Choroid plexus epithelial cell (primary cell): ENCODE measurements at places on chromosomes 1 and 21.

GRCh38 chr21:44579056-44579832, 1.2 kb downstream of the KRTAP10-5 start:
- DNase-seq, result no peak

DNA sequence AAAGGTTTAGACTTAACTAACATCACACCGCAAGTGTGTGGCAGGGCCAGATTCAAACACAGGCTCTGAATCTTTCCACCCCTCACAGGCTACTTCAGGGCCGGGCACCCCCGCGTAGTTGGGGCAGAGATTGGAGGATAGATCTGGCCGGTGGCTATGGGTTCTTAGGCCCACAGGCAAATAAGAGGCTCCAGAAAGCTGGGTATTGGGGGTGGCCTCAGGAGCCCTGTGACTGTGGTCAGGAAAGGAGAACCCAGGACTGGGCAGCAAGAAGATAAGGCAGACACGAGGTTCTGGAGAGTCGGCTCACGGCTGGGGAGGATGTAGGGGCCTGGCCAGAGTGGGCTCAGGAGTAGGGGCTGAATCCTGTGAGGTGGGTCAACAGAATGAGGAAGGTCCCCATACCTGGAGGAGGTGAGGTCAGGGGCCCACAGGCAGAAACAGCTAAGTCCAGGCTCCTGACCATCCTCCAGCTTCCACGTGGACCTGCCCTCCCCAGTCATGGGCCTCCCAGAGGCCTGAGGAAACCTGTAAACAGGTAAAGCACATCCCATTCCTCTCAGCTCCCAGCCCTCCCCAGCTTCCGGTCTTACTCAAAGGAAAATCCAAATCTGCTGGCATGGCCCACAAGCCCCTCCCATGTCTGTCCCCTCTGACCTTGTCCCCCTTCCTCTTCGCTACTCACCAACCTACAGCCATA, 306.2 kb downstream of the MATN1 start:
- DNase-seq, result no peak

DNA sequence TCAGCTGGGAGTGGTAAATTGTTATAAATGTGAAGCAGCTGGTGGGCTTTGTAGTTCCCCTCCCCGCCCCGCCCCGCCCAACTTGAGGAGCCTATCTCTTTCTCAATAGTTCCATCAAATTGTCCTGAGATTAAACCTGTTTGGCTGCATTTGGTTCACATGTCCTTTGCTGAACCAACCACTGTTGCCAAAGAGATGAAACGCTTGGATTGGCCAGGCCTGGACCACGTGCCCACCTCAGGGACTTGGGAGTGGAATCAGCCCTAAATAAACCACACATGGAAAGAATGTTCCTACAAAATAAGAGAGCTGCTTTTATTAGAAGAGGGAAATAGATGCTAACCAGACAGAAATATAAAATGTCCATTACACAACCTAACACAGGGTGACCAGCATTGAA, 424.9 kb upstream of the KAZN start:
- DNase-seq, result no peak

- DNase-seq, result no peak
These were observed 226.9 kb downstream of the TGFB2 start for GRCh38 chr1:218572050-218572449.

- DNase-seq, result no peak
These were observed 416.2 kb downstream of the MATN1 start for GRCh38 chr1:30307182-30307581.

- no peak for DNase-seq
These were observed 25.0 kb downstream of the PGBD5 start for GRCh38 chr1:230401101-230401500.

GRCh38 chr1:214219902-214220301, 61.1 kb upstream of the SMYD2 start:
- no peak for DNase-seq

DNA sequence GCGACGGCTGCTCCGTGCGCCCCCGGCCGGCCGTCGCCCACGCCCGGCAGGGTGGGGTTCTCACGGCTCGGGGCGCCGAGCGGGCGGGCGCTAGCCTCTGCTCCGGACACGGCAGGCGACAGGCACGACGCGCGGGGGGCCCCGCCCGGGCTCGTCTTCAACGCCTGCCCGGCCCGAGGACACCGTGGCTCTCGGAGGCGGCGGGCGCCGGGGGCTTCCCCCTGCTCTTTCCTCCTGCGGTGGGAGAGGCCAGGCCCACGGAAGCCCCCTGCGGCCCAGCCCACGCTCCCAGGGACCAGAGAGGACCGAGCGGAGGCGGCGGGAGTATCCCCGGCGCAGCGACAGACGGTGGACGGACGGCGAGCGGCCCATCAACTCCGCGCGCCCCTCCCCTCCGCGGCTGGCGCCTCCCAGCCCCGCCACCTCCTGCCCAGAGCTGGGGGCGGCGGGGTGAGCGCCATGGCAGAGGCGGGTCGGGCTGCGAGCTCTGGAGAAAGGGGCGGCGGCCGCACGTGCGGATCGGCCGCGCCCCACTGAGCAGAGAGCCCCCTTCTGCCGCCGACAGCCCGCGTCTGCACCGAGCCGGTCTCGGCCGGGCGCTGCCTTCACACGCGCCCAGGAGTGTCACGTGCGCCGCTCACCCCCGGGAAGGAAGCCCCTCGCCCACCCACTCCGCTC, at the start of the genes SHE and TDRD10:
Gene SHE (minus strand): TSS at position 347 of the 678 bp plus-strand sequence. CDS start 386 bp downstream, outside the sequence.
Gene TDRD10 (plus strand): TSS at position 154 of the 678 bp plus-strand sequence. CDS start 4,685 bp downstream, outside the sequence.
- no peak for DNase-seq

- no peak for DNase-seq
These were observed 3.3 kb downstream of the RIMS3 start for GRCh38 chr1:40662151-40662550.

DNA sequence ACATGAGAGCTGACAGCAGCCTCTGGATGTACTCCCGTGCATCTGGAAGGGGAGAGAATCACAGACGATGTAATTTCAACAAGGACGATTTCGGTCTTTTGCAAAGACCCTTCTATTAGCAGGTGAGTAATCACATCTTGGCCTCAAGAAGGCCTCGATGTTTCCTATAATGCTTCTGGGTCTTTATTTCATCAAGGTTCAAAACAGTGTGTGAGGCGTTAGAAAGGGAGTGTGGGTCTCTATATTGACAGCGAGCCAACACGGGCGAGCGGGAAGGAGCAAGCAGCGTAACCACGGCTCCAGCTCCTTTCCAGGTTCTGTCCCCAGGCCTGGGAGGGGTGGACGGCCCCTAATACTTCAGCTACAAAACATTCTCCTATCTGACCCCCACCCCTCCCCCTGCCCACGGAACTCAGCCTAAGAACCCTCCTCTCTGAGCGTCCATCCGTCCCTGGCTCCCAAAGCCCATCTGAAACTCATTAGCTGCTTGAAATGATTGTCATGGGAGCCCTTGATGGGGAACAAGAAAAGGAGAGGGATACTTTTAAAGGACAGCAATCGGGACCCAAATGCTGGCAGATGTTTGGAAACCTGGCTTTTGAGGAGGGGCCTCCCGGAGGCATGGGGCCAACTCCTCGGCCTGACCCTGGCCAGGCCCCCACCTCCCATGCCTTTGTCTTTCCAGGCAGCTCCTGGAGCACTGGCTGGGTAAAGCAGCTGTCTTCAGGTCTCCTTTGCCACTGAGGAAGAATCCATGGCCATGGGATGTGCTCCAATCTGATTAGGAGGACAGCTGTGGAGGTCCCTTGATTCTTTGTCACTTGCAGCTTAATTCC, 250.8 kb downstream of the FOXD2 start:
- DNase-seq, result no peak

DNA sequence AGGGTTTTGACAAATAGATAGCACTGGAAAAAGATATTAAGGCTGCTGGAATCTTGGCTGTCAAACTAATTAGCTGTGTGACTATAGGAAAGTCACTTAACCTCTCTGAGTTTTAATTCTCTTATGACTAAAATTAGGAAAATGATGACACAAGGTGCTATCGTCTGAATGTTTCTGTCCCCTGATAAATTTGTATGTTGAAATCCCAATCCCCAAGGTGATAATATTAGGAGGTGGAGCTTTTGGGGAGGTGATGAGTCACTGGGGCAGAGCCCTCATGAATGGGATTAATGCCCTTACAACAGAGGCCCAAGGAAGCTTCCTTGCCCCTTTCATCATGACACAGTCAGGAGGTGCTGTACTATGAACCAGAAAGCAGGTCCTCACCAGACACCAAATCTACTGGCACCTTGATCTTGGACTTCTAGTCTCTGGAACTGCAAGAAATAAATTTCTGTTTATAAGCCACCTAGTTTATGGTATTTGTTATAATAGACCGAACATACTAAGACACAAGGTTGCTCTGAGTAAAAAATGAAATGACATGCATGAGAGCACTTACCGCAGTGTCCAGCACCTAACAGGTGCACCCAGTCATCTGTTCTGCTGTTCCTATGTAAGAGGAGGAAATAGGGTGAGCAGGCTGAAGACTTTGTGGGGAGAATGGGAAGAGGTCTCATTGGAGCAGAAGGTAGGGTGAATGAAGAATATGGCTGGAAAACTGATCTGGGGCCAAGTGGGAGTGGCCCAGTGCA, 26.3 kb upstream of the DISP1 start:
- no peak for DNase-seq

- no peak for DNase-seq
These were observed 141.7 kb downstream of the GALNT2 start for GRCh38 chr1:230208619-230209261.

- DNase-seq, result peak; percentile 59
These were observed at the start of gene DCDC2B for GRCh38 chr1:32208891-32209328. Gene DCDC2B, plus strand, starts transcription at chr1:32209089. Its CDS starts 5 bp downstream, at chr1:32209094.

GRCh38 chr1:50490640-50491039, 67.4 kb upstream of the DMRTA2 start:
- no peak for DNase-seq

- DNase-seq, result no peak
These were observed 5.6 kb downstream of the SH3BP5L start for GRCh38 chr1:248820041-248820585.

GRCh38 chr1:29504196-29504595, 267.9 kb downstream of the PTPRU start:
- DNase-seq, result peak; percentile 5

- DNase-seq, result peak; percentile 18
These were observed 259 bp downstream of the KCNT2 start for GRCh38 chr1:196607981-196608380.

GRCh38 chr1:30729901-30730300, 6.5 kb upstream of the MATN1 start:
- DNase-seq, result no peak

DNA sequence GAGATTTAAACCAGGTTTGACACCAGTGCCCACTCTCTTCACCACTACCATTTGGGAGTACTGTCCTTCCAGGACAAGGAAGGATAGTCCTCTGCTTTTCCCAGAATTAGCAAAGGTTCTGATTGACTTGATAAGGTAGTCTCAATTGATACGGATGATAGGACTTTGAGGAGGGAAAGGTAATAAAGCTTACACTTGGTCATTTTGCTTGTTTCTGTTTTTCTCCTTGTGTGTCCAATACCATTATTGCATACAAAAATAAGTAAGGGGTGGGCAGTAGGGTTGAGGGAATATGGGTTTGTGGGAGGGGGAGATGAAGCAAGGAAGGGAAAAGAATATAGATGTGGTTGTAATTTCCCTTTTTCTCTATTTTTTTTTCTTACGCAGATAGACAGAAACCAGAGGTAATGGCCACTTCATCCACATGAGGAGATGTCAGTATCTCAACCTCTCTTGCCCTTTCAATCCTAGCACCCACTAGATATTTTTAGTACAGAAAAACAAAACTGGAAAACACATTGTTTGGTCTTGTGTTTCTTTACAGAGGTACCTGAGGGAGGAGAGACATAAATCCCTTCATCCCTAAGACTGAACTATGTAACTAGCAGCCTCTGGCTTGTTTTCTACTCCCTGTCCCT, 2.6 kb downstream of the C1orf56 start:
- no peak for DNase-seq

- no peak for DNase-seq
These were observed 7.9 kb downstream of the RPL11 start for GRCh38 chr1:23699280-23700179.

- peak; percentile 52 for DNase-seq
These were observed 31.9 kb downstream of the GDAP2 start for GRCh38 chr1:117897551-117897950.

GRCh38 chr1:203325026-203325417, 19.7 kb downstream of the BTG2 start:
- no peak for DNase-seq

- DNase-seq, result peak; percentile 67
These were observed 84.1 kb upstream of the C21orf91 start for GRCh38 chr21:17903029-17903806.

DNA sequence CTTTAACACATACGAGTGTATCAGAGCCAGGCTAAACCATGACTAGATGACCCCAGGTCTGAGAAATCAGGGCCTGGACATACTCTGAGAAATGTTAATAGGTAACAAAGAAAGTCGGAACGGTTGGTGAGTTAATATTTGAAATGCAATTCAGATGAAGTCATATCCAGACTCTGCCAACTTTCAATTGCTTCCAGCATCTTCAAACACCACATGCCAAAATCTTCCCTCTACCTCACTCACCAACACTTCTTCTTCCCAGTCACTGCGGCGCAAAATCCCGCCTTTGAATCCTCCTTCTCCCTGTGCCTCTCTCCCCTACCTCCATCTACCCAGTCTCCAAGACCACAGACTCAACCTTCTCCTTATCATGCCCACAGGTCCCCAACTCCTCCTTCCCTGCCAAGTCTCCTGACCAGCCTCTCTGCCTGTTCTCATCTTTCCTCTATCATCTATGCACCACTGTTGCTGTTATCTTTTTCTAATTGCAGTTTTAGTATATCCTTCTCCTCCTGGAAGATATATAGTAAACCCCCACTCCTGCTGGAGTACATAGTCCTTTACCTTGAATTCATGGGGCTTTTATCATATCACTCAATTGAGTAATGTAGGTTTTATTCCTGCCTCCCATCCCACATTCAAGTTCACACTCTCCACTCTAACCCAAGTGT, 41.3 kb downstream of the ZBTB18 start:
- peak; percentile 38 for DNase-seq

DNA sequence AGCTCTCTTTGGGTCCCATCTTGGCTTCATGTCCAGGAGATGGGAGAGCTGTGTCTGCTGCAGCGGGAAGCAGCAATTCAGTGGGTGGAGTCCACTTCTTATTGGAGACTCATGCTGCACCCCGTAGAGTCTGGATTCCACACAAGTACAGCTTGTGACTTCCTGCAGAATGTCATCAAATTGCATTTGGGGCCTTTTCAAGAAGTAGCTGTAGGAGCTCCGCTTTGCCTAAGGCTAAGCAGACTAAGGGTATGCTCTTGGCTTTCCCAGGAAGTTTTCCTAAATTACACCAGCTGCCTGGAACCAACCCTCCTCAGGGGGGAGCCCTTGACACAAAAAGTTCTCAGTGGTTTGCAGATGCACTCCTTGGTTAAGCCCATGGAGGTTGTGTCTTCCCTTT, 5.7 kb upstream of the MOB3C start:
- DNase-seq, result peak; percentile 91

DNA sequence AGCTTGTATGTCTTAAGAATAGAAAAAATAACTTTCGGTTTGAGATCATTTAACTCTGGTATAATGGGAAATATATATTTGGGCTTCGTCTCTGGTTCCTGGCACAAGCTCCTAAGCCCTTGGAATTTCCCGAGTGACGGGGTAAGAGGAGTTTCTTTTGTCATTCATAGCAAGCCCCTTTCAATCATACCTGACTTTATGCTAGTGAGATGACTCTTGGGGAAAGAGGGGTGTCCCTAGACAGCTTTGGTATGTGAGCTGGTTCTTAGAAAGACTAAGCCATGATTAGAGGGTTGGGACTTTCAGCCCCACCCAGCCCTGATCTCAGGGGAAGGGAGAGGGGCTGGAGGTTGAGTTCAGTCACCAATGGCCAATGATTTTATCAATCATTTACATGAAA, 13.9 kb upstream of the MTARC1 start:
- DNase-seq, result no peak
